ENCODE measurements at places on chromosomes 2 and 18. TPM values are rescaled to one million over a fixed set of nuclear protein-coding genes. Genes with fewer than 3 reads are reported as not detected.

The DIPK1C gene
- total RNA-seq: not detected

DNA sequence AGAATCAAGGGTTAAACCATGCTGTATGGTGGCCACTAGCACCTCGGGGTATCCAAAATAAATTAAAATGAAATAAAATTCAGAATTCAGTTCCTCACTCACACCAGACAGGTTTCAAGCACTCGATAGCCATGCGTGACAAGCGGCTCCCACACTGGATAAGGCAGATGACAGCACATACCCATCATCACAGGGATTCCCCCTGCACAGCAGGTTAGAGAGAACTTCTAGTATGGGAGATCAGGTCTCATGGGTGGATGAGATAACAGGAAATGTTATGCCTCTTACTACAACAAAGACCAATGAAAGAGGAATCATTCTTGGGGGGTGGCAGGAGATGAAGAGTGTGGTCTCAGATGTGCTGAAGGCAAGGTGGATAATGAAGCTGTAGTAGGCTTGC is 121.9 kb upstream of the ACAA2 start:
- H3K4me1 ChIP-seq: no peaks in the 10 kb centered on the region
- no peaks in the 10 kb centered on the region for H3K27me3 ChIP-seq
- no peaks in the 10 kb centered on the region for H3K36me3 ChIP-seq
- no peak for DNase-seq
- no peak overlapping the region for H3K27ac ChIP-seq
- H3K4me3 ChIP-seq: no peak overlapping the region

The CREG2 gene
- total RNA-seq: 40.0 TPM

The UNC50 gene
- 26.0 TPM for total RNA-seq

- no peak overlapping the region for H3K27ac ChIP-seq
- no peaks in the 10 kb centered on the region for H3K4me1 ChIP-seq
- no peaks in the 10 kb centered on the region for H3K27me3 ChIP-seq
These were observed 50.0 kb upstream of the ATG16L1 start for GRCh38 chr2:233201258-233202013.

The C2orf76 gene
- 10.2 TPM for total RNA-seq

DNA sequence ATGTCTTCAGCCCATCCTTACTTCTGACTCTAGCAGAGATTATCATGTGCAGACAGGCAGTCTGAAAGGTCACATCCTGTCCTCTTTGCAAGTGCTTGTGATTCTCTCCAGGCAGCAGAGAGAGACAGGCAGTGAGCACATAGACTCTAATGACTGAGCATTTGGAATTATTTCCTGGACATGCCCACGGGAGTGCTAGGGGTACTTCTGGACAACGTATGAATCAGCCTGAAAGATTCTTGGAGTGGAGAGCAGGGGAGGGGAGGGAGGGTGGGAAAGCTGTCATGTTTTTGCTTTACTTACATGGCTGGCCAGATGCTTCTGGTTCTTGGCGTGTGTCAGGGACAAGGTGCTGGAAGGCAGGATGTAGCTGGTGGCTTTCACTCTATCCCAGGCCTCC is 150.6 kb downstream of the RIF1 start:
- H3K36me3 ChIP-seq: no peaks in the 10 kb centered on the region
- peak; percentile 4 for DNase-seq
- peaks cover 19% of the 10 kb centered on the region for H3K27me3 ChIP-seq
- H3K4me1 ChIP-seq: no peaks in the 10 kb centered on the region
- no peak overlapping the region for H3K27ac ChIP-seq

GRCh38 chr18:36580874-36581750 is 247.7 kb downstream of the TPGS2 start:
- peak; percentile 44 for DNase-seq
- no peaks in the 10 kb centered on the region for H3K27me3 ChIP-seq
- no peak overlapping the region for H3K4me3 ChIP-seq
- H3K36me3 ChIP-seq: 0 out of 2 replicates have a peak, but pooled peaks cover 3% of the 10 kb centered on the region
- peak overlapping the region; percentile 39 for H3K27ac ChIP-seq

The FRZB gene
- 0.11 TPM for total RNA-seq

GRCh38 chr2:85476624-85477023 is 58.1 kb downstream of the SH2D6 start:
- H3K27ac ChIP-seq: no peak overlapping the region
- H3K4me3 ChIP-seq: no peak overlapping the region
- peaks cover 9% of the 10 kb centered on the region for H3K4me1 ChIP-seq
- no peak for DNase-seq
- H3K27me3 ChIP-seq: no peaks in the 10 kb centered on the region

The EVX2 gene
- not detected for total RNA-seq

The FOXD4L1 gene
- total RNA-seq: 0.33 TPM

DNA sequence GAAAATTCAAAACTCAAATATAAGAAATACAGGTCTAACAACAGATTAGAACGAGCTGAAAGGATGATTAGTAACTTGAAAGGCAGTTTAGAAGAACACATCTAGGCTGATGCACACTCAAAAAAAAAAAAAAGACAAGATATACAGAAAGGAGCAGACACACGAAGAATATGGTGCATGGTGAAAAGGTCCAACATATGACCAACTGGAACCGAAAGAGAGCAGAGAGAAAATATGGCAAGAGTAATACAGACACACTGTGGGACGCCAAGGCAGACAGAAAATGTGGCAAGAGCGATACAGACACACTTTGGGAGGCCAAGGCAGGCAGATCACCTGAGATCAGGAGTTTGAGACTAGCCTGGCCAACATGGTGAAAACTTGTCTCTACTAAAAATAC is 39.8 kb downstream of the NDUFA10 start:
- DNase-seq: no peak
- peaks cover 62% of the 10 kb centered on the region for H3K36me3 ChIP-seq
- H3K27me3 ChIP-seq: no peaks in the 10 kb centered on the region
- no peak overlapping the region for H3K4me3 ChIP-seq

DNA sequence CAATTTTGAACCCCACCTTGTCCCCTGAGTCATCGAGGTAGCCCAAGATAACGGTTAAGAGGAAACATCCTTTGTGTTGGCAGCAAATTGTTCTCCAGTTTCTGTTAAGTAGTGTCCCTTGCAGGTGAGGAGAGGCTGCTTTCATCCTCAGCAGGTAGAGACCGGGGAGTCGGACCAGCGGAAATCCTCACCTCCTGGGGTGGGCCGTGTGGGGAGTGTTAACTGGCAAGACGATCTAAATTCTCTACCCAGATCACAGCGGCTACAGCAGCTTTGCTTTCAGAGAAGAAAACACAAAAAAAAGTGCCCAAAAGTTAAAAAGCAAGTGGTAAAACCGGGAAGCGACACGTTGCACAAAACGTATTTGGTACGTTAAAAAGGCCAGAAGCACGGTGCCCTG is 63.2 kb downstream of the ADI1 start:
- no peak for DNase-seq
- H3K4me3 ChIP-seq: no peak overlapping the region
- no peaks in the 10 kb centered on the region for H3K27me3 ChIP-seq
- no peaks in the 10 kb centered on the region for H3K4me1 ChIP-seq

The MYOM1 gene
- 0.07 TPM for total RNA-seq

GRCh38 chr2:165074884-165075283 is 119.6 kb upstream of the SLC38A11 start:
- no peaks in the 10 kb centered on the region for H3K36me3 ChIP-seq
- H3K4me3 ChIP-seq: no peak overlapping the region
- no peak overlapping the region for H3K27ac ChIP-seq
- no peaks in the 10 kb centered on the region for H3K4me1 ChIP-seq

- no peak for DNase-seq
- no peaks in the 10 kb centered on the region for H3K4me1 ChIP-seq
- H3K36me3 ChIP-seq: no peaks in the 10 kb centered on the region
- no peak overlapping the region for H3K27ac ChIP-seq
- H3K27me3 ChIP-seq: no peaks in the 10 kb centered on the region
- H3K4me3 ChIP-seq: no peak overlapping the region
These were observed 42.1 kb downstream of the TPGS2 start for GRCh38 chr18:36786686-36787085.

The POTEJ gene
- total RNA-seq: not detected

The POLE4 gene
- total RNA-seq: 132 TPM

- no peak for DNase-seq
- peak overlapping the region; percentile 78 for H3K4me3 ChIP-seq
- peaks cover 49% of the 10 kb centered on the region for H3K4me1 ChIP-seq
- H3K36me3 ChIP-seq: no peaks in the 10 kb centered on the region
These were observed 980 bp upstream of the RNPEPL1 start for GRCh38 chr2:240567137-240567871.

GRCh38 chr2:121266543-121267106 is 18.4 kb downstream of the TFCP2L1 start:
- no peaks in the 10 kb centered on the region for H3K27me3 ChIP-seq
- no peaks in the 10 kb centered on the region for H3K4me1 ChIP-seq
- no peak overlapping the region for H3K27ac ChIP-seq

The HOXD8 gene
- 1.9 TPM for total RNA-seq

The RABL2A gene
- 4.4 TPM for total RNA-seq

The SATB2 gene
- total RNA-seq: 5.1 TPM
